NCI-H2171 (cell line): ENCODE measurements at places on chromosomes 1 and 21.

GRCh38 chr1:193185901-193186731 lies at the start of gene B3GALT2:
Gene B3GALT2 (minus strand): TSS chr1:193186613. CDS start chr1:193181562, 5,051 bp downstream.
- DNase-seq, result peak; percentile 69

GRCh38 chr1:164660412-164660772 lies 101.4 kb downstream of the PBX1 start:
- DNase-seq, result no peak

DNA sequence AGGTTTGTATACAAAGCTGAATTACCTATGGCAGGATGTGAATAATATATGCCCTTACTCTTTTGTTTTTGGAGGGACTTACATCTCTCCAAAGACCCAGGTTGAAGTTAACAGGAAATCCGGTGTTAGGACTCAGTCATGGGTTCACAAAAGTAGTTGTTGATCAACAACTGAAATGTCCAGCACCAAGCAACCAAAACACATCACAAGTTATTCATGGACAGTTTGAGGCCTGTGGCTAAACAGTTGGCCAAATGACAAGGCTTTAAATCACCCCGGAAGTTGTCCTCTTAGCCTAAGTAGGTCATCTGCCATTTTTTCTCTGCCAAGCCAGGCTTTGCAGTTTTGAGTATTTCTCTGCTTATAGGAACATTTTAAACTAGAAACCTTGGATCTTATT lies 89.9 kb downstream of the CD247 start:
- no peak for DNase-seq

GRCh38 chr1:239868058-239868832 lies 223.4 kb upstream of the FMN2 start:
- no peak for DNase-seq

- no peak for DNase-seq
Observed at GRCh38 chr1:168089326-168089978, 47.3 kb downstream of the GPR161 start.

DNA sequence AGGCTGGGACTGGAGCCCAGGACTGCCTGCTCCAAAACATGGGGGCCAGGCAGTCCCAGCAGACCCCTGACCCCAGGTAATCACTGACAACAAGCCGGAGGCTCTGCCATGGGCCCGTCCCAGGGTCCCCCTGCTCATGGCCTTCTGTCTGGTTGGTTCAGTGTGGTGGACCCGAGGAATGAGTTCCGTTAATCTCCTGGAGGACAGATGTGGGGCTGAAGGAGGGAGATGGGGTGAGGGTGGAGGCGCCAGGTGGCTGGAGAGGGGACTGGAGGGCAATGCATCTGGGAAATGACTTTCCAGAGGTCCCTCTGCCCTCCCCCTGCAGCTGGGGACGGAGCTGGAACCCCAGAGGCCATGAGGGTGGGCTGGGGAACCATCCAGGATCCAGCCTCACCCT lies 103.2 kb downstream of the EBNA1BP2 start:
- DNase-seq, result no peak

DNA sequence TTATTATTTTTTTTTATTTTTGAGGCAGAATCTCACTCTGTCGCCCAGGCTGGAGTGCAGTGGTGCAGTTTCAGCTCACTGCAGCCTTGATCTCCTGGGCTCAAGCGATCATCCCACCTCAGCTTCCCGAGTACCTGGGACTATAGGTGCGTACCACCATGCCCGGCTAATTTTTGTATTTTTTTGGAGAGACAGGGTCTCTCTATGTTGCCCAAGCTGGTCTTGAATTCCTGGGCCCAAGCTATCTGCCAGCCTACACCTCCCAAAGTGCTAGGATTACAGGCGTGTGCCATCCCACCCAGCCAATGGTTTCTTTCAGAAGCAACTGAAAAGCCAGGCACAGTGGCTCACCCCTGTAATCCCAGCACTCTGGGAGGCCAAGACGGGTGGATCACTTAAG lies 2.3 kb downstream of the KRTCAP2 start:
- DNase-seq, result no peak

DNA sequence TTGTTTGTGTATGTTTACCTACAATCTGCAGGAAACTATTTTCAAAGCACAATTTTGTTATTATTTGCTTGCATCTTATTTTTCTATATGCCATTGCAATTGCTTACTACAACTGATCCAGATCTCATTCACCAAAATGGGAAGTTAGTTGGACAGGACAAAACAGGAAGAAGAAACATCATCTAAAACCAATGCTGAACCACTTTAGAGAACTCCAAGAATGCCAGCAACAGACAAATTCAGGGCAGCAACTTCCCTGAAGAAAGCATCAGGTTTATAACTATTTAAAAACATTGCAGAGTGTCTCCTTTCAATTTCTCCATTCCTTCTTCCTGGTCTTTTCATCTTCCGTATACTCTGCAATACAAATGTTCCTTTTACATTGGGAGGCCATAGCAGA lies 82.4 kb upstream of the SMYD2 start:
- DNase-seq, result no peak

GRCh38 chr1:234617986-234618736 lies 8.2 kb upstream of the IRF2BP2 start:
- DNase-seq, result peak; percentile 69

DNA sequence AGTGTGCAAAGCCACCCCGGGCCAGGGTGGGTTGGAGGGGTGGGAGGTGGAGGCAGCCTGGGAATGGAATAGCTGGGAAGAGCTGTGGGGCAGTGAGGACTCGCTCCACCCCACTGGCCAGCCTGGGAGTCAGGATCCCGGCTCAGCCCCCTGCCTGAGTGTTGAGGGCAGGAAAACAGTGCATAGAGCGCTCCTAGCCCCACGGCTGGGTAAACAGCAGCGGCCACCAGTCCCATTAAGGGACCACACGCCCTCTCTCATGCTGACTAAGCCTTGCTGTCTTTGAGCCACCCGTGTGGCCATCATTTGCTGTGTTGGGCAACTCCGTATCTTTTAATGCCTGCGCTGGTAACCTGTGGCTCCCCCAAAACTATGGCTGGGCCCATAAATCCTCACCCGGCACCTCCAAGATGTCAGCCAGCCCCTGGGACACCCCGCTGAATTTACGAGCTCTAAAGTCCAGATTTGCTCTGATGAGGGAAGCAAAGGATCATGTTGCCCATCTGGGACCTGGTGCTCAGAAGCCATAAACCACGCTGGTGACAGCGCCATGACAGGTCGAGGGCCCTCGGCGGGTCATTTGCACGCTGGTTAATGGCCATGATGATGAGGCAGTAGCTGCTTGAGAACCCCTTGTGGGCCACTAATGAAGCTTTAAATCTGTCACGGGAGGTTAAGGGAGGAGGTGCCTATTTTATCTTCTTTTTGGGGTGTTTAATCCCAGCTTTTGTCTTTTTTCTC lies 34.9 kb downstream of the SYF2 start:
- DNase-seq, result no peak

DNA sequence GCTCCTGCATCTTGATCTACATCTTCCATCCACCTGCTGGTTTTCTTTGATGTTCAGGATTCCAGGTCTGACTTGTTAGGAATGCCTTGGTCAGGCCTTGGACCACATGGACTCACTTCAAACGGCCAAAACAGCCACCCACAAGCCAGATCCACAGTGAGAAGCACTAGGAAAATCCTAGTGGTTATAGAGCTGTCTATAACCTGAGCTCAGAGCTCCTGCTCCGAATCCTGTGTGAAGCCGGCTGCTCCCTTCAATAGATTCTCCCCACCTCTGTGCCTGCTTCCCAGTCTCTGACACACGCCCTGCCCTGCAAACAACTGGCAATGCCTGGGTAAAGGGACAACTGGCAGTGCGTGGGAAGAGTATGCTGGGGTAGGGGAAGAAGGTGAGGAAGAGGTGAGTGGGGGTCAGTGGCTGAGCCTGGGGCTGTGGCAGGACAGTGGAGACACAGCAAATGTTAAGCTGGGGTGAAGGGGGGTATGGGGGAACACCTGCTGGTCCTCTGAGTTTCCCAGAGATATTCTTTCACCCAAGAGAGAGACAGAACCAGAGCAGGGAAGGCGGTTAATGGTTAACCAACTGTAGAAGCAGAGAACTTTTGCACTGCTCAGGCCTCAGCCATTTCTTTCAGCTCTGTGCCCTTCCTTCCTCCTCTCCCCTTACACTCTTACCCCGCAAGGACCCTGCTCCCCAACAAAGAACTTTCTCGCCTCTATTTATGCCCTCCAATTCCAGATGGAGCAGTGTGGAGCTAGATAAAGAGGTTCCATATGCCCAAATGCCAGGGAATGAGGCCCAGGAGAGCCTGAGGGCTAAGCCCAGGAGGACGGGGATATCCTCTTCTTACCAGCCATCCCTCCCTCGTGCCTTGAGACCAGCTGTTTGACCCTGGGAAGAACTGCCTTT lies 4.5 kb downstream of the PLXNA2 start:
- no peak for DNase-seq

DNA sequence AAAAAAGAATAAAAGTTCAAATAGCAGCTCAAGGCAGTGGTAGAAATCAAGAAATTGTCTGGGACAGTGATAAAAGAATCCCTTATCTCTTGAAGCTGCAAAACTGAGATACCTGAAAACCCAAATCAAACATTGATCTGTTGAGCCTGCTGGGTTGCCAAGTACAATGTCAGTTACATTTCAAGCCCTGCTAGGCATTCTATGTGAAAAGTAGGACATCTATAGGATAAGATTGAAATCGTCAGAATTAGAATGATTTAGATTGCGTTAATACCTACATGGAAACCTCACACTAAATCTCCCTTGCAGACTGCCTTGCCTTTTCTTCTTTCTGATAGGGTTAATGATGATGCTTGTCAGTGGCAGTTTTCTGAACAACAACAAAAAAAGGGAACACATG lies 1684.4 kb upstream of the B3GALT2 start:
- DNase-seq, result no peak

DNA sequence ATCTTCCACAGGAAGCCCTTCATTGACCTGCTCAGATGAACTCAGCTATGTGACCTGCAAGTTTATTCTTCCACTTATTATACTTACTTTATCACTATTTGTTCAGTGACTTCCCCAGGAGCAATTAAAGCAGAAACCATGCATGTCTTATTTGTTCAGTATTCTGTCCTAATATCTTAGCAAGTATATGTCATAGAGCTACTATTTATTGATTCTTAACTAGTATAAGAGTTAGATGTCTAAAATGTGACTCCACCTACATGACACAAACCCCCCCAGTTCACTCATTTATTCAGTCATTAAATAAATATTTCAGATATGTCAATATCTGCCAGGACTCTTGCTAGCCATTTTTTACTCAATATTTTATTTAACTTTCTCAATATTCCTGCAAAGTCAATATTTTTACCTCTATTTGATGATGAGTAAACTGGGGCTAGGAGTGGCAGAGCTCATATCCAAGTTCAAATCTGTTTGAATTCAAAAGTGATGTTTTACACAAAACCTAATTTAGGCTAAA lies 469.0 kb upstream of the USP24 start:
- DNase-seq, result no peak

DNA sequence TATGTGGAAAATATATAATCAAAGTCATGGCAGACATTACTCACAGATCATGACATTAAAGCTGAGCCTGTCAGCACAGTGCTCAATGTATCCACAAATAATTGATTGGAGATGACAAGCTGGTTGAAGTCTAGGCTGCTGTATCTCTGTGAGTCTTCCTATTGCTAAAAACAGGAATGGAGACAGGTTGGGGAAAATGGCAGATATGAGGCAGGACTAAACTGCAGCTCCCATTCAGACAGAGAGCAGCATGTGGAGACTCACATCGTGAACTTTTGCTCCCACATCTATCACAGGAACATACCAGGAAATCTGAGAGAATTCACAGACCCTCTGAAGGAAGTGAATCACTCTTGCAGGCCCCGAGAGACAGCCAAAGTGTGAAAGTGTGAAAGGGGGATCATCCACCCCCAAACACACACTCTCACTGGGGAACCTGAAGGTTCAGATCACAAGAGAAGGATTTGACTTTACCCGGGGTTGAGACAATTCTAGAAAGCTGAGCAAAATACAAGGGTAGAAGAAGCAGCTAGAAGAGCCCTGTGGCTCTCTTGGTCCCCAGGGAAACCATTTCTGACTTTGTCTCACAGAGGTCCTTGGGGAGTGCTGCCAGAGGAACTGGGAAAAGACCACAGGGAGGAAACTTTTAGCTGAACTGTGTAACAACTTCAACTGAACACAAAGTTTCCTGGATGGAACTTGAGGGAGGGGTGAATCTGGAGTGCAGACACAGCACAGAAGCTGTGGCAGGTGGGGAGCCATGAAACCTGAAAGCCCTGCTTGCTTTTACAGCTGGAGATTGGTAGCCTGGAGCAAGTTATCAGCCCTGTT lies 173.4 kb downstream of the S1PR1 start:
- DNase-seq, result no peak

GRCh38 chr1:10539411-10540043 lies 64.8 kb downstream of the PEX14 start:
- DNase-seq, result no peak

GRCh38 chr1:37238364-37239224 lies 204.3 kb upstream of the GRIK3 start:
- peak; percentile 58 for DNase-seq

GRCh38 chr1:206419783-206420182 lies 50.5 kb upstream of the IKBKE start:
- no peak for DNase-seq

GRCh38 chr1:25541889-25542658 lies 1.3 kb upstream of the LDLRAP1 start:
- DNase-seq, result no peak

GRCh38 chr21:32940079-32941014 lies 85.4 kb upstream of the OLIG2 start:
- peak; percentile 62 for DNase-seq

- peak; percentile 79 for DNase-seq
Observed at GRCh38 chr1:108816049-108816893, 40.6 kb downstream of the AKNAD1 start.

DNA sequence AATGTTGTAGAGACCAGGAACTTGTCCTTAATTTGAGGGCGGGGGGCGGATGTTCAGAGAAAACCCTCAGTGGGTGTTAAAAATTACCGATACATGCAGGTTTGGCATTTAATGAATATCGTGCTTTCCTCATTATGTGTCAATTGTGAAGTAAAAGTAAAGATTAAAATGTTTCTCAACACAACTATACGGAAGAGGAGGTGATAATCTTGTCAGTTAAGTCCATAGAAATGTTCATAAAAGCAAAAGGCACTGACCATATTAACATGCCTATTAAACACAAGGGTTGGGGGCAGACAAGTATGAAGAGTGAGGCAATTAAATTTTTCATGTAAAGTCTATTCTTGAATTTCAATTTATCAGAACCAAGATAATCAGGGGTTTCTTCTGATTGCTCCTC lies 1.3 kb downstream of the BRINP3 start:
- DNase-seq, result no peak

DNA sequence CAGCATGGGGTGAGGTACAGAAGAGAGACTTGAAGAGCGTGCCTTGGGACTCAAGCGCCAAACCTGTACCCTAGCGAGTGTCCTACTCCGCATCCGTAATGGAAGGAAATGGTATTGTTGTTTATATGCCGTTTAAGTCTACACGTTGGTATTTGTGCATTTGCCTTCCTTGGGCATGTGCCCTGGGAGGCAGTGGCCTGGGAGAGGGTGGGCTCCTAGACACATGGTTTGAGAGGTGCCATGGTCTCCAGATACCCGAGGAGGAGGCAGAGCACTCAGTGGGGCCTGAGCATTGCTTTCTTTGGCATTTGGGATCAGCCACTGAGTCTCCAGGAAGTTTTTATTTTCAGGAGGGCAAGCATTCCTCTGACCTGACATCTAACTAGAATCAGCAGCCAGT lies 6.5 kb downstream of the ZNF672 start:
- no peak for DNase-seq
